Stimulated activated CD8-positive, alpha-beta memory T cell treated with anti-CD3 and anti-CD28 coated beads, Interleukin-2, amount 100 ng/mL, for 1 hour (primary cell): ENCODE measurements at places on chromosomes 16 and 17.

GRCh38 chr17:71395901-71396300 lies 724.9 kb upstream of the SOX9 start:
- no peak for DNase-seq

DNA sequence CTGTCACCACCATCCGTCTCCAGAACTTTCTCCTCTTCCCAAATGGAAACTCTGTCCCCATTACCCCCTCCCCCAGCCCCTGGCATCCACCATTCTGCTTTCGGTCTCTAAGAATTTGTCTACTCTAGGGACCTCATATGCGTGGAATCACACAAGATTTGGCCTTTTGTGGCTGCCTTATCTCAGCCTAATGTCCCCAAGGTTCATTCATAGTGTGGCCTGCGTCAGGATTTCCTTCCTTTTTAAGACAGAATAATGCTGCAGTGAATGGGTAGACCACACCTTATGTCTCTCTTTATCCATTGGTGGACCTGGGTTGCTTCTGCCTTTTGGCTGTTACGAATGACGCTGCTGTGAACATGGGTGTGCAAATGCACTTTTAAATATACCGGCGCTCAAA lies 139.7 kb upstream of the PLCG2 start:
- DNase-seq: no peak

DNA sequence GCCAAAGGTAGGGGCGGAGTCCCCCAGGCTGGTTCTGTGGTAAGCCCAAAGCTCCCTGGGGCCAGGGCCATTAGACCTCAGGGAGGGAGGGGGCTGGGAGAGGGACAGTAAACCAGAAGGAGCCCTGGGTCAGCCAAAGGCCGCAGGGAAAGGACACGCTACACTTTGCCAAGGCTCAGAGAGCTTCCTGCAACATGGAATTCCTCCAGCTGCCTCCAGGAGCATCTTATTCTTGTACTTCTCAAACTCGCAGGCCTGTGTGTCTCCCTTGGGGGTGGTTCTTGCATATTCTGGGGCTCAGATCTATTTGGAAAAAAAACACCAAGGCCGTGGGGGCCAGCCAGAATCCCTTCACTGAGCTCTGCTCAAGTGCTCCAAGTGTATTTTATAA lies 25.1 kb downstream of the AKAP1 start:
- DNase-seq: no peak

GRCh38 chr16:79013930-79014660 lies 586.4 kb downstream of the MAF start:
- no peak for DNase-seq

DNA sequence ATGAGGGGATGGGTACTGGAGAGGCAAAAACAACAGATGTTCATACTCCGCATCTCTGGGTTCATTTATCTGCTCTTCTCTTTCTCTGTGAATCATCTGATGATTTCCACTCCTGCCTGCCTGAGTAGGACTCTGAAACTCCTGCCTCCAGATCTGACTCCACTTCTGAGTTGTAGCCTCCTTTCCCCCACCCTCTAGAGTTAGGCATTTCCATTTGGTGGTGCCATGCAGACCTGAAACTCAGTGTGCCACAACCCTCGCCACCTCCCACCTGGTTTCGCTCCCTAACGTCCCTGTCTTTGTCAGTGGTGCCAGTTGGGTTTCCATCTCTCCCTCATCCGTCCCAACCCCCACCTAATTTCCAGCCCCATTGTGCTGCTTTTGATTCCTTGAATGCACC lies 126.2 kb downstream of the PRKCB start:
- no peak for DNase-seq

DNA sequence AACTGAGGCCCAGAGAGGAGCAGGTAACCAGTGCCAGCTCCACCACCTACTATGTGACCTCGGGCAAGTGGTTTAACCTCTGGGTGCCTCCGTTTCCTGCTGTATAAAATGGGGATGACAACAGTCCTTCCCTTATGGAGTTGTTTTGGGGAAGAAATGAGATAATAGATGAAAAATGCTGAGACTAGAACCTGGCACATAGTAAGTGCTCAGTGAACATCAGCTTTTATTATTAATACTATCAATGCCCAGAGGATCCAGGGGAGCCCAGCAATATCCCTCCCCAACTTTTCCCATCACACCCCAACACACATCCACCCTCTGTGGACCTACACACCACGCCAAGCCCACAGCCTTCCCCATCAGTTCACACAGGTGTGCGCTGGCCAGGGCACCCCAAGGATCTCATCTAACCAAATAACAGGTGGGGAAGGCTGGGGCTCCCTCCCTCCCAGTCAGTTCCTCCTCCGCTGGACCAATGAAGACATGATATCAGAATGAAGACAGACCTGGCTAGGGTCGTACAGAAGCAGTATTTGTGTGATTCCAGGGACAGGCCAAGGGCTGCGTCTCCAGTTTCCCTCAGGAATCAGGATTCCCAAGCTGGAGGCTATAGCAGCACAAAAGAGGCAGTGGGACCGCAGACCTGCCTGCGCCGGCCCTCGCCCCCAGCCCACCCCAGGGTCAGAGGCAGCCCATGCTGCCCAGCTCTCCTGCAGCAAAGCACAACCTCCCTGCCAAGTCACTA lies 1.8 kb downstream of the ATP2A3 start:
- no peak for DNase-seq

DNA sequence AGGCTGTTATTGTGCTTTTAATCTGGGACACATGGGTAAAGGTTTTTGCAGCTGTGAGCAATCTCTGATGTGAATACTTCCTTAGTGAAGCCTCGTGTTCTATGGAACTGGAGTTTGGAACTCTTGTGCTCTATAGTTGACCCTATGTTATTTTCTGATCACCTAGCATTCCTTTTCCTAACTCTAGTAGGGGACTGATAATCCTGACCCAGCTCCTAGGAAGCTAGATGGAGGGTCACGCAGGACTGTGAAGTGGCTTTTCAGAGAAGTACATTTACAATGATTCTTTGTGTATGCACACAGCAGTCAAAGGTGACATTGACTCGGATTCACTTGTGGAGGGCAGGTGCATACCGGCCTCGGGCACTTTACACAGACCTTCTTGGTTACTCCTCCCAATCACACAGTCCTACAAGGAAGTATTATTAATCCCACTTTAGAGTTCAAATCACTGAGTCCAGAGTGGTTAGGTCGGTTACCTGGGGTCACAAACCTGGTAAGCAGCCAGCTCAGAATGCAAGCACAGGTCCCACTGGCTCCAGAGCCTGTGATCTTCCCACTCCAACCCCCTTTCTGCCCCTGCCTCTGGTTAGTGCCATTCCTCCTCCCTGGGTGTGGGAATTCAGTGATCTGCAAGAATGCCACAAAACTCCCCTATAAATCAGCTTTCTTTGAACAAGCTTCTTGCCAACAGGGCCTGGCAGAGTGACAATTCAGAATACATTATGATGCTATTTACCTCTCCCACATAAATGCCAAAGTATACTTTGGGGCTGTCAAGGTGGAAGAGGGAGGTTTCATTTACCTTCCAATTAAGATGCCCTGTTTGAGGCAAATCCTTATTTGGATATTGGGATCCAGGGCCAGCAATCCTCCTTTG lies 7.1 kb downstream of the CHD9NB start:
- no peak for DNase-seq

DNA sequence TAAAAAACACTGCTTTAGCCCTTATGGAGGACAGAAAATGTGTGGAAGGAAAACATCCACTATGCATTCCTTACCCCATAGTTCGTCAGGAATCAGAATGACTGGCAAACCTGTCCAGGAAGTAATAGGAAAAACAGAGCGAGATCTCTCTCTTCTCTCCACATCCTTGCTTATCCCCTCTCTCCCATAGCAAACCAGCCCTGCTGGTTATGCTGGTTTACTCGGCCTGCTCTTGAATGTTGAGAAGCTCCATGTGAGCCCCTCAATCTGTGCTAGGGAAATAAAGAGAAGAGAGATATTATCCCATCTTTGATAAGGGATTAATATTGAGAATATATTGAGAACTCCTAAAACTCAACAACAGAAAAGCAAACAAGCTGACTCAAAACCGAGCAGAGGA lies 402.8 kb upstream of the RBFOX1 start:
- DNase-seq: no peak

GRCh38 chr17:21199311-21199710 lies 14.7 kb downstream of the TMEM11 start:
- DNase-seq: no peak
